Activated naive CD4-positive, alpha-beta T cell treated with anti-CD3 and anti-CD28 coated beads, Interleukin-2, amount 10 ng/mL, durations not matched to agents 7 days and 5 days (primary cell): ENCODE measurements at places on chromosomes 7 and 10.

DNA sequence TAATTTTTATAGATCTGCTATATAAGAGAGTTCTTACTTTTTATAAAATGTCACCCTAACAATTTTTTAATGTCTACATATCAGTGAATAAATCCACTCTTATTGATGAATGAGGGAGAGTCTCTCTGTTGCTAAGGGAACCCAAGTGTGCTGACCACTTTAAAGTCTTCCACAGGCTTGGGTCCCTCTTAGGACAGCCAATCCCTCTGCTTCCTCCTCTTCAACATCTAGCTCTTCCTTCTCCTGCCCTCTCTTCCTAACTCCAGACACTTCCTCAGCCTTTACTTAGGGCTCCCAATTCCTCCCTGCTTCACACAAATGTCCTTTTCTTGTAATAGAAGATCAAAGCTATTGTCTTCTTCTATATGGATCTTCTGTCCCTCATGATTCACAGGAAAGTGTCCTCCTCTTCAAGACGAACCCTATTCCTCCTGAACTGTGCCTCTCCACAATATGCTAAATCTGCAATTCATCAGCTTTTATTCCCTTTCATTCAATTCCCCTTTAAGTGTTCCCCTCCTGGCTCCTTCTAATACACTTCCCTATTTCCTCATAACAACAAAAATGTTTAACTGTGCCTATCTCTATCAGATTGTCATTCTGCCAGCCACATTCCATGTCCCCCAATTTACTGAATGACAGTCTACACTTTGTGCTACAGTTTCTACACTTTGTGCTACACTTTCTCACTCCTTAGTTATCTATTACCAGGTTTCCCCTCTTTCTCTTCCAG lies 37.7 kb downstream of the CDK6 start:
- DNase-seq: no peak

DNA sequence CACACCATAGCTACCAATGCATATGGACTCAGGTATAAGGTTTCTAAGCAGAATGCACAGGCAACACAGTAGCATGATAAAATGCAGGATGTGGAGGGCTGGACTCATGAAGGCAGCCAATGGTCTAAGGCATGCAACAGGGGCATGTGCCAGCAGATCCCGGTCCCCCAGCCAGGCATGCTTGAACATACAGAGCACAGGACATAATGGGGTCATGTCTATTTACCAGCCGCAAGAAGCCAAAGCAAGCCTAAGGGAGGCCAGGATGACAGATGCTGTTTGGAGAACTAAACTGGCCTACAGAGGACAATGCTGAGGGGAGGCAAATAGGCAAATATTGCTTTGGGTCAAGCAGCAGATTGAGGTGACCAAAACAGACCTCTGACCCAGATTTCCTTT lies 60.0 kb upstream of the PDLIM1 start:
- no peak for DNase-seq

GRCh38 chr7:66415659-66416265 lies 210.6 kb downstream of the TPST1 start:
- DNase-seq: no peak

DNA sequence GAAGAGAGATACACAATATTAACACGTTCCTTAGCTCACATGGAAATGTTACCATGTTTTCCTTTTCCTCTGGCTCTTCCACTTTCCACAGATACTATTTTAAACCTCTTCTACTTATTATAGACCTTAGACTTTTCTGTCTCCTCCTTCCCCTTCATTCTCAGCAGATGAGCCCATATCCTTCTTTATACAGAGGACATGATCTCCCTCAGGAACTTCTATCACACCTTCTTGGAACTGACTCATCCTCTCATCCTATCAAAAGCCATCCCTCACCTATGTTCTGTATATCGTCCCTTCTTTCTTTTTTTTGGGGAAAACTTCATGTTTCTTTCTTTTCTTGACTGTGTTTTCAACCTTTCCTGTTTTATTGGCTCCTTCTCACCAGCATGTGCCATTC lies 20.8 kb downstream of the MTPN start:
- DNase-seq: no peak

DNA sequence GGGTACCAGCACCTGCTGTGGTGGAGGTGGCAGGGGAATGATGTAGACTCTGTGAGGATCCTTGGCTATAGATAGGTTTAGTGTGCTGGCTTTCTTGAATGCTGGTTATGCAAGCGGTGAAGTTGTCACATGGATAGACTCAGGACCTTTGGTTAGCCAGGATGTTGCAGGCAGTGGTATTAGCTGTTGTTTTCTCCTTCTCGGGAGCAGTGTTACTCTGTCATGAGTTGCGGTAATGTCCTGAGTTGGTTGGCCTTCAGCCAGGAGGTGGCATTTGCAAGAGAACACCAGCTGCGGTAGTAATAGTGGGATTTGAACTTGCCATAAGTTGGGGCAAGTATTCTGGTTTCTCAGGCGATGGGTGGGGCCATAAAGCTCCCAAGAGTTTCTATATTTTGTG lies 10.8 kb downstream of the AGK start:
- DNase-seq: no peak

DNA sequence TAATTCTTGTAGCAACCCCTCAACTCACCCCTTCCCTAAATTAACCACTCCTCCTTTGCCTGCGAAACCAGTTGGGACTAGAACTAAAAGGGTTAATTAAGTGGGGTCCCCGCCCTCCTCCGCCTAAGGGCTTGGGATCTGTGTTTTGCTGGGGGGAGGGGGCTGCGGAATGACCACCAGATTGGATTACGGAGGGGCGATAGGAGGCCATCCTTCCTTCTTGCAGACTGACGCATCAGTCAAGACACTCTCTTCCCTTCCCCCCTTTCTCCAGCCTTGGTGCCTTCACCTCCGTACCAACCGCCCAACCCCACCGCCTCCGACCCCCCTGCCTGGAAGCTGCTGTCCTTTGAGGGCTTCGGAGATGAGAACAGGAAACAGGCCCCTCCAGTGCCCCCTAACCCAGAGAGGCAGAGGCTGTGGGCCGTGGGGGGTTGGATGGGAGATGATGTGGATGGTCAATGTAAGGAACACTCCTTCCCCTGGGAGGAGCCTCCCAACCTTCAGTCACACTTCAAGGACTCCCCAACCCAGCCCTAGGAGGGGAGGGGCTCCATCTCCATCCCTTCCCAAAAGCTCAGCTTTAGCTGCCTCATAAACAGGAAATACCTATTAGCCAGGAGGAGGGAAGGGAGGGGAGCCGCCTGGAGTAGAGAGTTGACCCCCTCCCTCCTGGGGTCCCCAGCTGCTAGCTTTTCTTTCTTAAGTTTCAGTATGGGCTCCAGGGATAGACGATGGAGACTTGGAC lies 997 bp upstream of the LDB1 start:
- DNase-seq: peak; percentile 37
